ENCODE measurements at places on chromosomes 7 and 10.

- no peak for DNase-seq
Measured at GRCh38 chr10:71633920-71634319, 85.7 kb downstream of the C10orf105 start.

DNA sequence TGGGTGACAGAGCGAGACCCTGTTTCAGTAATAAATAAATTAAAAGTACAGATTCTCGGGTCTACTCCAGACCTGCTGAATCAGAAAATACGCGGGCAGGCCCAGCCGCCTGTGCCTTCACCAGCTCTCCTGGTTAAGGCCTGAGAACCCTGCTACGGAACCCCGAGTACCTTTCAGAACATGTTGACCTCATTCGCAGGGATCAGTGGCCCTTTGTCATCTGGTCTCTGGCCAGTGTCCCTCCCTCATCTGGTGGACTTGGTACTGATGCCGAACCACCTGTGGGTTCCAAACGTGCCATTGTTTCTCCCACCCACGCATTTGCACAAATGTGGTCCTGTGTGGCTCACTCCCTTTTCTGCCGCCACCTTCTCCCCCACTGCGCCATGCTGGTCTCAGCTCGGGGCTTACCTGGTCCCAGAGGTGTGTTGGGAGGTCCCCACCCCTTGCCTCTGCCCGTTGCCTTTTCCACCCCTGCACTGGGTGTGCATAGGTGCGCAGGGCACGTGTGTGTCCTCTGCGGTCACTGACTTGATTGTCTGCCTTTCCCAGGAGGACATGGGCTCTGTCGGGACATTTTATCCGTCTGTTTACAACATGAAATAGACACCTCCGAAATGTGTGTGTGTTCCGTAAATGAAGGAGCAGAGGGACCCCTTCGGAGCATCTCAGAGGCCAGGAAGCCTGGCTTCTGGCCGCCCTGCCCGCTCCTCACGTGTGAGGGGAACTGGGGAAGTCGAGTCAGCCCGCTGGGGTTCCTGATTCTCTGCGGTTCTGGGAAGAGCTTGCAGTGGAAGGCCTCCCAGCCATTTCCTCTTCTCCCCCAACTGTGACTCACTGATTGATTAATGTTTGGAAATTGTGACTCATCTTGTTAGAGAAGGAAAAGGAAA is 135.2 kb downstream of the CUX1 start:
- DNase-seq, result no peak

DNA sequence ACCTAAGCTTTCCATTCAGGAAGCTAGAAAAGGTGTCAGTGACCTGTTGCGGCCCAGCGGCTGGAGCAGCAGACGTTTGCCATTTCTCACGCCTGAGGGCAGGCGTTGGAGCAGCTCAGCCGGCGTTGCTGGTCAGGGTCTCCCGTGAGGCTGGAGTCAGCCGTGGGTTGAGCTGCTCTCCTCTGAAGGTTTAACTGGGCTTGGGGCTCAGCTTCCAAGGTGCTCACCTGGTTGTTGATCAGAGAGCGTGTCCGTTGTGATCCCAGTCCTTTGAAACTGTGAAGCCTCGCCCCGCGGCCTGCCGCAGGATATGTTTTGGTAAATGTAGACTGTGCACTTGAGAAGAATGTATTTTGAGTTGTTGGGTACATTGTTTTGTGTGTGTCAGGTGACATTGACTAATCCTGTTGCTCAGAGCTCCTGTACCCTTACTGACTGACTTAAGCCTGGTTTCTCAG is 20.6 kb upstream of the PWWP2B start:
- no peak for DNase-seq

GRCh38 chr7:158015403-158016179 is 572.0 kb downstream of the PTPRN2 start:
- no peak for DNase-seq

DNA sequence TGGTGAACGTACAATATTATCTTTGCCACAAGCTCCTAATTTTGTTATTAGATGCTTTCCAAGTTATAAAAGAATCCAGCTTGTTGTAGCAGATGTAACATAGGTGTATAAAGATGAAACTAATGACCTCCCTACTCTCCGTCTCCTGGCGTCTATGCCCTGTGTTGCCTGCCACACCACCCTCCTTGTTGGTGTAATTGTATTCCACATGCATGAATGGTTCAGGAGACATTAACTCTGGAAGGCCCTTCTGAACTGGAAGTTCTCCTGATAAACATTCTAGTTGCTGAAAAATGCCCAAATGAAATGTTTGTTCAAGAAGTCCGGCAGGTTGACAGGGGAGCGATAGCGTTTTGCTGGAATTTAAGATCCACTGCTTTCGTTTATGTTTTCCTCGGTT is 53.9 kb upstream of the SEPHS1 start:
- DNase-seq, result no peak

GRCh38 chr7:158325530-158326381 is 261.9 kb downstream of the PTPRN2 start:
- DNase-seq, result no peak

DNA sequence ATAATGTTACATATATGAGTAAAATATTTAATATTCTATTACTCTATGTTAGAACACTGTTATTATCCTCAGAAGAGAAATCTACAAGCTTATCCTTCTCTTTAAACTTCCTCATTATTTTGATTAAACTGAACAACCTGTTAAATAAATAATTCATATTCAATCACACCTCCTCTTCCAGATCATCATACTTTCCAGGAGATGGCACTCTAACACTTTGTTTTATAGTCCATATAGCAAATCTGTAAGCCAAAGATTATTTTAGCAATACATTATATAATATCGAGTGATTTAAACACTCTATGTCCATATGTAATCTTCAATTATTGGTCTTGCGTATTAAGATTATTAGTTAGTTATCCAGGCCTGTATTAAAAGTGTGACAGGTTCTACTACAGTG is 694.1 kb downstream of the ANKRD7 start:
- DNase-seq, result no peak

GRCh38 chr10:47379445-47379785 is 4.7 kb downstream of the ZNF488 start:
- DNase-seq, result no peak

Data from stimulated activated CD4-positive, alpha-beta T cell treated with anti-CD3 and anti-CD28 coated beads, Interleukin-15, amount 100 ng/mL, for 1 hour (primary cell).